ENCODE measurements at places on chromosomes 16 and 17.

DNA sequence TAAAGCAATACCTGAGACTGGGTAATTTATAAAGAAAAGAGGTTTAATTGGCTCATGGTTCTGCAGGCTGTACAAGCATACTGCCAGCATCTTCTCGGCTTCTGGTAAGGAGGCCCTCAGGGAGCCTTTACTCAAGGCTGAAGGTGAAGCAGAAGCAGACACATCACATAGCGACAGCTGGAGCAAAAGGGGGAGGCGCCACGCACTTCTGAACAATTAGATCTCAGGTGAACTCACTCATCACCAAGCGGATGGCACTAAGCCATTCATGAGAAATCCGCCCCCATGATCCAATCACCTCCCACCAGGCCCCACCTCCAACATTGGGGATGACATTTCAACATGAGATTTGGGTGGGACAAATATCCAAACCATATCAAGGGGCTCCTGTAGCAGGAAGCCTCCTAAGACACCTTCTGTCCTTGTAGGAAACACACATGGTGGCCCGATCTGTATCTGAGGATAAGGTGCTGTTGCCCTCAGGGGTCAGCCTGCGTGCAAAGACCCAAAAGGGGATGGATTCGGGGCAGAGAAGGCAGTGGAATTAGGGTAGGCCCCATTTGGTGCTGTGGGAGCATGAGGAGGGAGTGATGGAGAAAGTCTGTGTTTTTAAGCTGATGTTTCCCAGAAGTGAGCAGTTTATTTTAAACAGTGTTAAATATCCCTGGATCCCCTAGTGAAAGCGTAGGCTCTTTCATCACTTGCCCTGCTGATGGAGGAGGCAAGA is 23.0 kb downstream of the IL21R start:
- no peak for DNase-seq

GRCh38 chr16:64131423-64131822 is 990.4 kb downstream of the CDH11 start:
- no peak for DNase-seq

GRCh38 chr17:2335726-2336214 is 487 bp downstream of the TSR1 start:
- DNase-seq, result no peak

GRCh38 chr16:23408823-23409298 is 44.1 kb downstream of the COG7 start:
- no peak for DNase-seq

- DNase-seq, result no peak
These were observed 29.8 kb downstream of the CTU2 start for GRCh38 chr16:88736088-88736487.

- DNase-seq, result no peak
These were observed 38.8 kb downstream of the BAHCC1 start for GRCh38 chr17:81434072-81434471.

- DNase-seq, result no peak
These were observed 8.9 kb downstream of the TRIM47 start for GRCh38 chr17:75869282-75870141.

DNA sequence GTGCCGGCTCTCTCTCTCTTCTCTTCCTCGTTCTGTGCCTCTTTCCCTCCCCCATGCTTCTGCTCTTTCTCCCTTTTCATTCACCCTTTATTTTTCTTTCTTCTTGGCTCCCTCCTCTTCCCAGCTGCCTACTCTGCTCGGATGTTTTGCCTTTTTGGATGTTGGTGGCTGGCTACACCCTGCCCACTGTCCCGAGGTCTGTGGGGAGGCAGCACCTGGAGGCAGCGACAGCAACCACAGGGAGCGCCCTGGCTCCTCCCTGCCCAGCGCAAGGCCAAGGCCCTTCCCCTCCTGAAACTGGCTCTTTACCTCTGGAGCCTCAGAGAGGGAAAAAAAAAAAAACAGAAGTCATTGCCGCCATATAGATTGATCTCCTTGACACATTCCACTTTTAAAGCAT is 20.0 kb downstream of the CLUAP1 start:
- DNase-seq, result no peak

- DNase-seq, result no peak
These were observed 2.3 kb downstream of the KRTAP3-2 start for GRCh38 chr17:40997361-40997760.

DNA sequence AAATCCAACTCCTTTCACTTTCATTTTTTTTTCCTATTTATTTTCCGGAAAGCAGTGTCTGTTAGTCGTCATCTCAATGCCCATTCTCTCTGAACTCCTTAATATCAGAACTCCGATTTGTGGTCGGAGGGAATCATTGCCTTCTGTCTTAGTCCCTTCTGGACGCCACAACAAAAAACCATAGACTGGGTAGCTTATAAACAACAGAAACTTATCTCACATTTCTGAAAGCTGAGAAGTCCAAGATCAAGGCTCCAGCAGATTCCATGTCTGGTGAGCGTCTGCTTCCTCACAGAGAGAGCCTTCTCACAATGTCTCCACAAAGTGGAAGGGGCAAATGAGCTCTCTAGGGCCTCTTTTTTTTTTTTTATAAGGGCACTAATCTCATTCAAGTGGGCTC is 296.6 kb upstream of the CDH11 start:
- no peak for DNase-seq

DNA sequence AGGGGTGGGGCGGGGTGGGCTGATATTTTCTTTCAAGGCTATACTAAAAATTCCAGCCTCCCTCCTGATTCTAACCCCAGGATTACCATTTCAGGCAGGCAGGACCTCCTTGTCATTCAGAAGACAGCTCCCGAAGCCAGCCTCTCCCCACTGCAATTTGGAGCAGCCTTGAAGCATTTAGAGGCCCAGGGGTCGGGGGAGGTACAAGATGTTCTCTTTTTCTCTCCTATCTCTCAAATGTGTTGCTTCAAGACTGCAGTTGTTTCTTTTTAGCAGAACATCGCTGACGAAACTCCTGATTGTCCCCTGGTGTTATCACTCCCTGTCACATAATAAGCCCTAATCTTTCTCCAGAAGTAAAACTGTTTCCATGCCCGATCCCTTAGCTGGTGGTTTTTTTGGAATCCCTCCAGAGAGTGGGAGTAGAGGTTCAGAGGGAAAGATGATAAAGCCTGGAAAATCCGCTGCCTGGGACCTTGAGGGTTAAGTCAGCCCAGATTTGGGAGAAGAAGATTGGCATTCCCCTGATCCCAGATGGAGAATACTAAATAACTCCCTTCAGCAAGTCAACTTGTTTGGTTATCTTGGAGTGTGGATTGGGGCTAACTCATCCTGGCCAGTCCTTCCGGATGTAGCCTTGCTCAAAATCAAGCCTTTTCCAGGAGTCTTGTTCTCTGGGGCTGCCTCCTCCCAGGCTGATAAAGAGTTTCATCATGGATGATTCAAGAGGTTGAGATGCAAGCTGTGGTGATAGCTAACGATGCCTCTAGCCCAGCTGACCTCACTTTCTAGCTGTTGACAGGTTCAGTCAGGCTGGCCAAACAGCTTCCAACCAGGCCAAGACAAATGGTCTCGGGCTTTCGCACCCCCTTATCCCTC is 71.3 kb downstream of the SOX9 start:
- DNase-seq, result no peak
